Stimulated activated CD8-positive, alpha-beta memory T cell treated with anti-CD3 and anti-CD28 coated beads, Interleukin-4, amount 100 ng/mL, for 48 hours (primary cell): ENCODE measurements at places on chromosomes 6 and 20.

DNA sequence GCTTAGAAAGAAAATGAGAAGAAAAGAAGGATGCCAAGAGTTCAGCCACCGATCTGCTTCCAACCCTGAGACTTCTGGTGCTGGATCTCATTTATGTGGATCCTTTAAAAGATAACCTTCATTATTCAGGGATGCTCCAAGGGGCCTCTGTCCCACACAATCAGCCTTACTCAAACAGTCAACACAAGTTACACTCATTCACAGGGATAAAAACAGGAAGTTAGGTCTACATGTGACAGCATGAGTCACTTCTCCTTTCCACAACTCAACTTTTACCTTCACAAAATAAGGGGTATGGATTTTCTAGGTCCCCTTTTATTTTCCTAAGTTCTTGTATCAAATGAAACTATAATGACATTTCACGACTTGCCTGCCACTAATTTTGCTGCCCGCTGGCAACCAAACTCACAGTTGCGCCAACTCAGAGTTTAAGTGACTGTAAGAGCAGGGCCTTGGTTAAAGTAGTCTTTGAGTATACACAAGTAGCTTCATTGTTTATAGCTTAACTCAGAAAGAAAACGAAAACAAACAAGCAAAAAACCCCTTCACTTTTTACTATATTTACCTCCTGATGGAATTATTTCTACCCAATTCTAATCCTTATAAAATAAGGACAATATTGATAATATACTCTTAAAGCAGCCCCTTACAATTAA, 278.8 kb upstream of the RUNX2 start:
- DNase-seq = no peak

DNA sequence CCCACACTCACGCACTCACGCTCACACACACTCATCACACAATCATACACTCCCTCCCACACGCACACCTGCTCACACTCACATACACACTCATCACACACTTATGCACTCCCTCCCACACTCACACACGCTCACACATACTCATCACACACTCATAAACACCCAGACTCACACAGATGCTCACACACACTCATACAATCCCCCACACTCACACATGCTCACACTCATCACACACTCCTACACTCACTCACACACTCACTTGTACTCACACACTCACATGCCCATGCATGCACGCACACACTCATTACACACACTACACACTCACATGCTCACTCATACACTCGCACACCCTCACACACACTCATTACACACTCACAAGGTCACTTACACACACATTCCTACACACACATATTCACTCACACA, 131.1 kb upstream of the PDE10A start:
- DNase-seq = no peak

DNA sequence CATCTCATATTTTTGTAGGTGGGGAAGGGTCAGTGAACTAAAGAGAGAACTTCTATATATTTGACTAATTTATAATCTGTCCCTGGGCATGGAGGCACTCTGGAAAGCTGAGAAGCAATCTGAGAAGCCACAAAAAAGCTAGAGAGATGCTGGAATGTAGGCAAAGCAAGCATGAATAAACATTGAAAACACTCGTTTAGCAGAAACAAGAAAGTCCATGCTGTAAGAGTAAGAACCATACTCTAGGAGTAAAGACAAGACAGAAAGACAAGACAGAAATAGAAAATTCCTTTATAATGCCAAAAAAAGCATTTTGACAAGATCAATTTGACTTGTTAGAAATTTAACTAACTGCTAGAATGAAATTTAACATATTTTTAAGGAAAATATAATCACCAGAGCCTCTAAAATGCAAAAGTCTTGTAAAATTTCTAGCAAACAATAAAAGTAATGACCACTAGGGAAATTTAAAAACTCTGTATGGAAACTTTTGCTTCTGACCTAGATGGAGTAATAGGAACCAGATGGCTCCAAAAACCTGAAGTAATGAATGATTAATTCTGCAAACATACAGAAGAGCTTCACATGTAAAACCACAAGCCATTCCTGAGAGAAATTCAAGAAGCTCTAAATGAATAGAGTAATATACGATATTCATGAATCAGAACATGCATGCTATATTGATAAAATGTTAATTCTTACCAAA, 625.7 kb upstream of the PTCHD4 start:
- DNase-seq = no peak

GRCh38 chr6:72580281-72580940, 41.5 kb upstream of the KCNQ5 start:
- no peak for DNase-seq

- DNase-seq = no peak
Observed at GRCh38 chr20:63822276-63822696, 8.8 kb downstream of the ZBTB46 start.

DNA sequence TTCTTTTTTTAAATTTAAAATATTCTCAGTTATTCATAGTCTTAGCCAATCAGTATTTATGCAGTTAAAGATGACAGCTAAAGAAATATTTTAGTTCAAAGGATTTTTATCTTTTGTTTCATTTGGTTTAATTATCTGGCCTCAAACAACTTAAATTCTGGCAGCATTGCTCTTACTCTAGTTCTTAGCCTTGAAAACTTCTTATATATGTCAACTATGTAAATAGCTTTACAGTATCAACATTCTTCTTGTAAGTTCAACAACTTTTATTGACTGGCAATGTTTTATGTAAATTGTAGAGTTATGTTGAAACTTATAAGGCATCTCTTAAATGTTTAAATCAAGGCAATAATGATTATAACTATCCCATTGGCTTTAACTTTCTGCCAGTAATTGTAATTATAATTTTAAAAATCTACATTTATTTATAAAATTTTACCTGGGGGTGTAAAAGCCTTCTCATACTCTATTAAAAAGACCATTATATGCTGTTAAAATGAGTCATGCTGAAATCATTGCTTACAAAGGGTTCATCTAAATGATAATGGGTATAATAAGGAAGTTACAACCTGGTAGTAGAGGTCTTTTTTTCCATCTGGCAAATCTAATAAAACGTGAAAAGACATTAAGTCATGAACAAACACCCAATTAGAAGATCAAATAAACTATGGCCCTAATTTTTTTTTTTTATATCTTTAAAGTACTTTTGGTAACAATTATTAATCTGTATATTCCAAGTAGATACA, 45.8 kb upstream of the FAM184A start:
- no peak for DNase-seq

DNA sequence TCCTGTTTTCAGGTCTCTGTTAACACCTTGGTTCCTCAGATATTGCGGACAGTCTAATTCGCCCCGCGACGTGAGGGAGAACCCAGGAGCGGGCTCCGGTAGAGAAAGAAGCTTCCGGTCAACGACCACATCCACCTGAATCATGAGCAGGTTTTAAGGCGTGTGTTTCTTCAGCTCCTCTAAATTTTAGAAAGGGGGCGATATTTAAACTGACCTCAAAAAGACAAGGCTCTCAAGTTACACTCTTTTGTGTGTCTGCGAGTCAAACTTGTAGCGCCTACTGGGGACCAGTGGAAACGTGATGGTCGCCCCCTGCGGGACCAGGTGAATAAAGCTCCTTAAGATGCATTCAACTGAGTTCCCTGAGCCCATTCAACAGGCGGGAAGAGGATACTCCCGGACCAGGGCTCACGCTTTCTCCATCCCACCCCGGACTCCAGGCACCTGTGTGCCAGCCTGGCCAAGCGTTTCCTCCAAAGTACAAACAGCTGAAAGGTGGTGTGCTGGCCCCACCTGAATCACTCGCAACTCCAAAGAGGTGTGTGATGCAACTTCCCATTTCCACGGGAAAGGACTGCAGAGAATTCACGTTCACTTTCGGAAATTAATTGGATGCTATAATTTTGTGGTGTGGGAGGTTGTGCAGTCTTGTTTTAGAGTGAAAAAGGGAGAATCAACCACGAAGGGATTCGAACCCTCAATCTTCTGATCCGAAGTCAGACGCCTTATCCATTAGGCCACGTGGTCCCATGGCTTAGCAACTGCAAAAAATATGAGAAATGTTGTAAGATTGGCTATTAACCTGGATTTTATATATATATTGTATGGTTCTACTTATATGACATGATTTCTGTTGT, 17.0 kb downstream of the GPX5 start:
- DNase-seq = peak; percentile 68

GRCh38 chr20:36468149-36469000, 72.9 kb upstream of the MYL9 start:
- DNase-seq = no peak

DNA sequence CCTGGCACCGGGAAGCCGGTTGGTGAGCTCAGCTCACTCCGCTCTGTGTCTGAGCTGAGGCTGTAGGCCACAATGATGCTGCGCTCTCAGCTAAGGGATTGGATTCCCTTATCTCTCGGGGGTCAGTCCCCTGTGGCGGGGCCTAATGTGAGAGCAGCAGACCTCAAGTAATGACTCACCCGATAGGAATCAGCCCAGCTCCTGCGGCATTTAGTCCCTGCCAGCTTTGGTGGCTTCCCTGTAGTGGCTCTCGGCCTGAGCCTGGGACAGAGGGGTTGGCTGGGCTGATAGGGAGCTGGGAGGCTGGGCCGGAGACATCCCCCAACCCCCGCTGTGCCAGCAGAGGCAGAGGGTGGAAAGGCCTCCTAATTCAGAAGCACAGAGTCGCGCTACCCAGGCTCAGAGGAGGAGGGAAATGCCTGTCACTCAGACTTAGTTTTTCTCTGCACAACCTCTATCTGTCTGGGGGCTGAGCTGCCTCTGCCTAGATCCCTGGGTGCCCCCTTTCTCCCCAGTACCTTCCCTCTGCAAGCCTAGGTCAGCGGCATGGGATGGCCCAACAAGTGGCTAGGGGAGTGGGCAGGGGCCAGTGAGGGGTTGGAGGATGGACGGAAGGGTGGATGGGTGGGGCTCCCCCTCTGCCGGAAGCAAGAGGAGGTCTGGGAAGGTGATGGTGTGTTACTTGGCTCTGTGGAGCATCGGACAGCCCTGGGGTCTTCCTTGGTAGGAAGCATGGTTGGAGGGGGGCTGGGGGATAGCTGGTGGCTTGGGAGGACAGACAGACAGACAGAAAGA, 92.2 kb downstream of the CDH22 start:
- no peak for DNase-seq

GRCh38 chr20:2883726-2884637, 10.7 kb downstream of the PTPRA start:
- DNase-seq = no peak

GRCh38 chr20:31260326-31260932, 3.0 kb downstream of the DEFB115 start:
- no peak for DNase-seq

DNA sequence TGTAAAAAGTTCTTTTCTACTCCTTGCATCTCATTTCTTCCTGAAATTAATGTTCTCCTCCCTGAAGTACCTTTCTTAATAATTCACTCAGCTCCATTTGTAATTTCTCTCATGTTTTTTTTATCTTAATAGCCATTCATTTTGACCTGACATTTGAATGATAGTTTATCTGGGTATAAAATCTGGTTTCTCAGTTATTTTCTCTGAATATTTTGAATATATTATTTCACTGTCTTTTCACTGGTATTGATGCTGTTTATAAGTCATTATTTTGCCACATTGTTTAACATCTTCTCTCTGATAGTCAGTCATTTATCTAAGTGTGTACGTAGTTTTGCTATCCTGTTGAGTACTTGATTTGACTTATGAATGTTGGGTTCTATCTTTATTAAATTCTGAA, 68.8 kb upstream of the ARHGAP18 start:
- DNase-seq = no peak

DNA sequence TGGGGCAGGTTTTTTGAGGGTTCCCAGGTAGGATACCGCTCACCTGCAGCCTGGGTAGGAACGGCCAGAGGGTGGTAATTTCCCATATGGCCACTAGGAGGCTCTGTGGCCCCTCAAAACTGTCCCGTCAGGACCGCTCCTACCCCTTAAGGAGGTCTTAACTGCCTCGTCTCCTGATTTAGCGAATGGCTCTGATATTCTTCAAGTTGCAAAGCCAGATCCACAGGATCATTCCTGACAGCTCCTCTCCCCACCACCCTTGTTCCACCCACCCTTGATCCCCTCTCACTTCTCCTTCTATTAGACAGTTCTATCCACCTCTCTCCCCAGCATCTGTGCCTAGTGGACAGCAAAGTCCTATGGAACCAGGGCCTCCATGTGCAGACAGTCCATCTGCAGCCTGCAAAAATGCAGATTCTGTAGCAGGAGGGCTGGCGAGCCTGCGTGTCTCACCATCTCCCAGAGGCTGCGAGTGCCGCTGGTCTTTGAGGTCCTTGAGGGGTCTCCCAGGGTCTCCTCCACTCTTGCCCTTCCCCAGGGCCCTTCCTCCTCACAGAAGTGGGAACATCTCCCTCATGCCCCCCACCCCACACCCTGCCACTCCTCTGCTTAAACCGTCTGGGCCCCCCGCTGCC, 34.3 kb upstream of the ZBP1 start:
- peak; percentile 70 for DNase-seq

DNA sequence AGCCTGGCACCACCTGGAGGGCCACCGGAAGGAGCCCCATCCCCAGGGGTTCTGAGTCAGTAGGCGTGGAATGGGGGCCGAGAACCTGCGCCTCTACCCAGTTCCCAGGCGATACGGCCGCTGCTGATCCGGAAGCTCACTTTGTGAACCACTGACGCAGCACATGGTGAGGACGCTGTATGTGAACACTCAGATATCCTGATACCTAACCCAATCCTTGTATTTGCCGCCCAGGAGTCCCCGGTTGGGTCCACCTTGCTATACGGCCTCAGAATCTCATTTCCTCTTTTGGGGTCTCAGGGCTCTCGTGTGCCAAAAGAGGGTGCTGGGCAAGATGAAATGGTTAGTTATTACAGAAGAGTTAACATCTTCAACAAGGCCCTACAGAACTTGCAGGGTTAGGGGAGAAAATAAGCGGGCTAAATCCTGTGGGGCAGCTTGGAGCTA, 604 bp upstream of the RAB5IF start:
- DNase-seq = peak; percentile 65

DNA sequence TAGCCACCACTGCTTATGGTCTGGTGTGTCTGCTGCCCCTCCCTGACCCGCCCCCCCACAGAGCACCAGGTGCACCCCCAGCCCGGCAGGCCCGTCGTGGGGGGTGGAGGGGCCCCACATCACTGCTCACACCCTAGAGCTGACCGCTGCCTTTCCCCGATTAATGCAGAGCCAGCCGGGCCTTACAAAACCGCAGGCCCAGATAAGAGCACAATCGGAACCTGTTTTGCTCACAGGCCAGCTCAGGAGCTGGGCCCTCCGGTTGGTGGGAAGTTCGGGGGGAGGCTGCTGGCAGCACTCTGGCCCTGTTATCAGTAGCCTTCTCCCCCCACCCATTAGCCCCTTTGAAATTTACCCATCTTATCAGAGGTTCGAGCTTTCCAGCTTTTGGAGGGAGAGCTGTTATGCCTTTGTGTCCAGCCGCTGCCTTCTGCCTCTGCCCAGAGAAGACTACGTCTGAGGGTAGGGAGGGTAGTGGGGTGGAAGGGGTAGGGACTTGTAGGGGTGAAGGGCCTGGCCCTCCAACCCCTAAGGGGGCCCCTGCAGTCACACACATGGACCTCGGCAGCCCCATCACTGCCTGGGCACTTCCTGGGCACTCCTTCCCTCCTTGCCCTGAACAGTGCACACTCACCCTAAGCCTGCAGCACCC, 6.9 kb upstream of the SPDEF start:
- no peak for DNase-seq

DNA sequence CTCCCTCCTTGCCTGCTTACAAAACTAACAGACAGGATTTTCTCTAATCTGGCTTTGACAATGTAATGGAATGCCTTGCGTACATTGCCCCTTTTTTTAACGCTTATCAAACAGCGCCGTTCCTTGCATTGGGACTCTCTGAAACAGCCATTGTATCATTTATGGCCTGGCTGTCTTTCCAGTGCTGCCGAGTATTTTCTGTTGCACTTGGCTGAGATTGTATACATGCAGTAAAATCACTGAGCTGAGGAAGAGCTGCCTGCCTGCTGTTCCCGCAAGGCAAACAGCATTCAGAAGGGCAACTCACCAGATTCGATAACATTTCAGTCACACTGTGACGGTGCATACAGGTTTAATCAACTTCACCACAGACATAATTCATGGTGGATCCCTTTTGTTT, 106.0 kb downstream of the SH3BGRL2 start:
- no peak for DNase-seq
